Right cardiac atrium (tissue), 5 donors: ENCODE measurements at places on chromosomes 3 and 15.
A peak's percentile ranks its signal among the peaks of the same experiment; 100 is the strongest.

DNA sequence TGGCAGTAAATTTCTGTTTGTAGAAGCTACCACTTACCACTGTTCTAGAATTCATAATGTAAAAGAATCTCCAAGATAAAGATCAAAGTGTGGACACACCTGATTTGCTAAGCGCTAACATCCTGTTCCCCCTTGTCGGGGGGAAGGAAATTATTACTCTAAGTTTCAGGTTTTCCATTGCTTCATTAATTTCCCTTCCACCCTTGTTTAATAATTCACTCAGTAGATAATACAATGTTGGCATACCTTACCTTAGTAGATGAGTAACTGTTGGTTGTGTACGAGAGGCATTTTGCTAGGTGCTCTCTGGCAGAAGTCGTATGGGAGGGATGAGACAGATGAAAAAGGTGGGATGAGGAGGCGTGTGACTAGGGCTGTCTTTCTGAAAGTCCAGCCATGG lies 641.2 kb upstream of the ARRDC4 start:
- no peak for DNase-seq

DNA sequence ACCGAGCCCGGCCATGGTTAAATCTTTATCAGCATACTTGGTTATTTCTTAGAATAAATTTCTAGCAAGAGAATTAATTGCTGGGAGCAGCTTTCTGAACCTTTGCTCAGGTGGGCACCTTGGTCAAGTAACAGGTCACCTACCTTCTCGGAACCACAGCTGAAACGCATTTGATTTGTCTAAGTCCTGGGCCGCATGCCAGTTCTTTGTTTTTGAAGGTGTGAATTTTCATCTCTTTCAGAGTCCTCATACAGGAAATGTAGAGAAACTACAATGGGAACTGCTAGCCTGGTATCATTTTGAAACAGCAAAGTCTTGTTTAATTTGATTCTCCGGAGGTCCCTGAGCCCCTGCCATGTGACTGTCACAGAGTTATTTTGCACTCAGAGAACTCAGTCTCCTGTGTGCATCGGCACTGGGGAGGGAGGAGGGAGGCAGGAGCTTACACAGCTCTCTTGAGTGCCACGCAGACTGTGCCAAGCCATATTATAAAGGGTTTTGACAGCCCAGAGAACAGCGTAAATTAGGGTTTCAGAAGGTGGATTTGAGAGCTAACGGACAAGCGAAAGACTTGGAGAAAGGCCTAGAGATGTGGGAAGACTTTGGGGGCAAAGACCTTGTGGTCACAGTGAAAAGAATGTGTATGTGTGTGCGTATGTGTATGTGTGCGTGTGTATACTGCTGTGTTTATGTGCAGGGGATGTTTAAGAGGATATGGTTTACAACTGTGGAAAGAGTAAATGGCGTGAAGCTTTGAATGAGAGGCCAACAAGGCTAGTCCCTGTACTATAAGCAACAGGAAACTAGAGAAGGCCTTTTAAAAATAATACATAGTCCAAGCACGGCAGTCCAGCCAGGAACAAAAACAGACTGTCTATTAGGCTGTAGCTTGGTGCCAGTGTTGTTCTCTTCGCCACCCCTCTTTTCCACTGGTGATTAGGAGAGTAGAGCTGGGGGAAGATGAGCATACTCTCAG lies 61.8 kb upstream of the ATP13A3 start:
- no peak for DNase-seq

GRCh38 chr3:170809975-170810357 lies 60.0 kb downstream of the RPL22L1 start:
- DNase-seq, result no peak

DNA sequence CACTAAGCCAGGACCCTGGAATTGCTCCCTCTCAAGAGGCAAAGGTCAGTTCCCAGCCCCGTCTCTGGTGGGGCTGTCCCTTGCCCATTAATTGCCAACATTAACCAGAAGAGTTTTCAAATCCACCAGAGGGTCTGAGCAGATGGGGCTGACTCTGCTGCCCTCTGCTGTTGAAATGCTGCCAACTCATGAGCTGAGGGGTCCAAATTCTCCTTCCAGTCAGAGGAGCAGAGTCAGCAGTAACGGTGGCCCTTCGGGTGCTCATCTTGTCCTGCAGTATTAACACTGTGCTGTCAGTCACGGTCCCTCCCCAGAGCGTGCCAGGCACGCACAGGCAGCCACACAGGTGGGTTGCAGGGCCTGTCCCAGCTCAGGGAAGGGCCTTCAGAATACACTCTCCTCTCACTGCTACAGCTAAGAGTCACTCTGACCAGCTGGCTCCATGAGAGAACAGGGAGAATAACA lies 10.7 kb upstream of the SPTBN5 start:
- DNase-seq, result peak; percentile 76

- DNase-seq, result no peak
Observed at GRCh38 chr15:67385971-67386370, 131.4 kb downstream of the IQCH start.

GRCh38 chr15:78617076-78617475 lies 3.7 kb downstream of the CHRNA3 start:
- DNase-seq, result no peak

DNA sequence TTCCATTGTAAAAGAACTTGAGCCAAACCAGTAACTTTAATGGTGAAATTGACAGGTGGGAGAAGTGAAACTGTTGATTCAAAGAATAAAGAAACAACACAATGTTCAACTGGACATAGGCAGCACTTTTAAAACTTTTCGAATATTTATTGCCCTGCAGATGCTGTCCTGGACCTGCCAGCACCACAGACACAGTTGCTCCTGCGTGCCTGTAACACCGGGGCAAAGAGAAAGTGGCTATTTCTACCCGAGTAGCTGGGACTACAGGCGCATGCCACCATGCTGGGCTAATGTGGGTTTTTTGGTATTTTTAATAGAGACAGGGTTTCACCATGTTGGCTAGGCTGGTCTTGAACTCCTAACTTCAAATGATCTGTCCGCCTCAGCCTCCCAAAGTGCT lies 7.4 kb downstream of the IL5RA start:
- no peak for DNase-seq

GRCh38 chr3:50612234-50612882 lies 784 bp upstream of the CISH start:
- DNase-seq, result no peak
